ENCODE measurements at places on chromosomes 2 and 18.

GRCh38 chr2:217420854-217421253 is 561.0 kb upstream of the TNP1 start:
- no peak for DNase-seq

DNA sequence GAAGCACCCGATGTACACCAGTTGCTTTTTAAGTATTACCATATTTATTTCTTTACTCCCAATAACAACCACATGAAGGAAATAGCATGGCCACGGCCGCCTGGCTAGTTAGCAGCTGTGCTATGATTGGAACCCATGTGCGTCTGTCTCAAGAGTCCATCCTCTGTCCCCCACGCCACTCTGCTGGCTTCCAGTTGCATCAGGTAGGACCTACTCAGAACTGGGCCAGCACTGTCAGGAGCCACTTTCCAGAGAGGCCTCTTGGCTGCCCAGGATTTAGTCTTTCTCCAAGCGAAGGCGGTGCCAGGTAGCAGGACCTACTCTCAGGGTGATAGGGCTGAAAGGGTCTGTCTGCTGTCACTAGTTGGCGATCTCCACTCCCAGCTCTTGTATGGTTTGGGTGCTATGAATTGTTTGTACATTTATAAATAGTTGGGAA is 22.1 kb downstream of the ASB18 start:
- DNase-seq = no peak

DNA sequence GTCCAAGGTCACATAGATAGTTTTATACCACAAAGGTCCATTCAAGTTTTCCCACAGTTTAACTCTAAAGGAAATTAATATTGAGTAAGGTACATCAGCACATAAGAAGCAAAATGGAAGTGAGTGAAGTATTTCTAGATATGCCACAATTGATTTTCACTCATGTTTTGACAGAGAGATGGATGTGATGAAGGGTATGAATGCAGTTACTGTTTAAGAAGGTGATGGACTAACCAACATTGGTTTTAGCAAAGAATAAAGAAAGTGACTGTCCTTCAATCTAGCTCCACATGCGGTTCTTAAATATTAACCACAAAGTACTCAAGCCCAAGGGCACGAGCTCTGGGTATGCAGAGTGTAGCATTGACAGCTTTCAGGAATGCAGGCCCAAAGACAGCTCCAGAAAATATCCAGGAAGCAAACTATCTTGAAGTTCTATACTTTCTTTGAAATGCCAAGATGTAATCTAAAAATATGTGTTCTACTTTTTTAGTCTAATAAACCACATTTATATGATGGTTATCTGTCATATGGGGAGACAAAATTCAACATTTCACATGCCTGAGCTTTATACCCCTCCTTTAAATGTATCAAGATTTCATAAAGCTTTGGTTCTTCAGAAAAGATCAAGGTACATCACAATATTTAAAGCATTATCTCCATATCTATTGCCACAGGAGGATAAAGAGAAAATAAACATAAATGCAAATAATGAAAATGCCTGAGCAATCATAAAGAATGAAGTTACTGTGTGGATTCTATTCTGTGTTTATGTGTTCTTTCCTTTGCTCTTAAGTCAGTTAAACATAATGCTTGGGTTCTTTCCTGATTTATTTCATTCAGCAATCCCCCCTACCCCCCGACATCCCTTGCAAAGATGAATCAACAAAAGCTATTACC is 6.7 kb upstream of the SCN1A start:
- no peak for DNase-seq

DNA sequence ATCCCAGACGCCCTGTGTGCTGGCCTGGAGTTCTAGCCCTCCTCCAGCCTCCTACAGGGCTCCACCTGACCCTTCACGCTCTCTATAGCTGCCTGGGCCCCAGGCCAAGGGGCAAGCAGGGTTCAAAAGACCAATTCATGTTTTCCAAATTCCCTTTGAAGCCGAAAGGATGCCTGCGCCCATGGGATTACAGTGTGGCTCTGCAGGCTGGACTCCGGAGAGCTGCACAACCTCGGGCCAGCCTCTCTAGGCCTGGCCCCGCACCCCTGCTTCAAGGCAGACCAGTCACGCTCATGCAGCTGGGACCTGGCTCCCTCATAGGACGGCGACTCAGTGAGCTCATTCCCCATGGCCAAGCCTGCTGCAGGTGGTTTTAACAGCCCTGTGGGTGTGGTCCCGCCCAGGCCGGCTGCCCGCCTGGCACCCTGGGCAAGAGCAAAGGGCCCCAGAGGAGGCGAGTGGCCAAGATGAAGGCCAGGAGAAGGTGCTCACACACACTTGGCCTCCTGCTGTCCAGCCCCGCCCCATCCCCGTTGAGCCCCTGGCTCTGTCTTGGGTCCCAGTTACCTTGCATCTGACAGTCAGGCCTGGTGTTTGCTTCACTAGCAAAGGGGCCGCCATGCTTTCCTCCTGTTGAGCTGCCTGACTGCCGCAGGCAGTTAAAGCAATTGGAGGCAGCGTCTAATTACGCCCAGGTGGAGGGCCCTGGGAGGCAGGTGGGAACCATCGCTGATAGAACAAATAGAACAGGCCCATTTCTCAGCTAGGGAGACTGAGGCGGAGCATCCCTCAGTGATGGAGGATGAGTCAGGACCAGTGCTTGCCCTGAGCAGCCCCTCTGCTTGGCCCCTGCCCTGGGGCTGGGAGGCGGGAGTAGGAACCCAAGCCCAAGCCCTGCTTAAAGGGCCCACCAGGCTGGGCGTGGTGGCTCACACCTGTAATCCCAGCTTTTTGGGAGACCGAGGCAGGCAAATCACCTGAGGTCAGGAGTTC is 56.9 kb downstream of the SMAD7 start:
- no peak for DNase-seq

GRCh38 chr2:184530239-184530638 is 68.1 kb upstream of the ZNF804A start:
- DNase-seq = no peak

Measured in stimulated activated CD4-positive, alpha-beta T cell treated with anti-CD3 and anti-CD28 coated beads, Interleukin-1b, Interleukin-23, amount 100 ng/mL, for 1 hour (primary cell).